A673 (cell line): ENCODE measurements at places on chromosomes 11 and 22.
A peak's percentile ranks its signal among the peaks of the same experiment; 100 is the strongest.

GRCh38 chr11:3904228-3904627, 48.8 kb downstream of the STIM1 start:
- DNase-seq = no peak

GRCh38 chr11:27401833-27402316, 38.9 kb upstream of the CCDC34 start:
- no peak for DNase-seq

DNA sequence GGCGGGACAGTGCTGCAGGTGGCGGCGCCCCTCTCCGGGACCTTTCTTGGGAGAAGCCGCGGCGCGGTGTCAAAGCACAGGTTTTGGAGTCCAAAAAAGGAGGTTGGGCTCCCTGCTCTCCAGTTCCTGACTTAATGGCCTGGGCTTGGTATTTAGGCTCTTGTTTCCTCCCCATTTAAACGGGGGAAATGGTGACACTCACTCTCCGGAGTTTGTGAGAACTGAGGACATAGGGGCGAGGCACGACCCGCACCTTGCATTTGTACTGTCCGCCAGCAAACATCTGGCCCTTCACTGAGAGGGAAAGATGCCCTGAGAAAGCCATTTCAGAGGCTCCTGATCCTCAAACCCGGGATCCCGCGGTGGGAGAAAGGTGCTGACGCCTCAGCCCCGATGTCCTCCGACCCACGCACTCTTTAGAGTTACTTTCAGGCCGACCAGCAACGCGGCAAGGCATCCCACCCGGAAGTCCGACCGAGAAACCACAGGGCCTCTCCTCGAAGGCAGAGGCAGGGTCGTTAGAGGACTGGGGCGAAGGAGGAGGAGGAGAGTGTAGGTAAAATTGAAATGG, 2.9 kb upstream of the WDR74 start:
- no peak for DNase-seq

DNA sequence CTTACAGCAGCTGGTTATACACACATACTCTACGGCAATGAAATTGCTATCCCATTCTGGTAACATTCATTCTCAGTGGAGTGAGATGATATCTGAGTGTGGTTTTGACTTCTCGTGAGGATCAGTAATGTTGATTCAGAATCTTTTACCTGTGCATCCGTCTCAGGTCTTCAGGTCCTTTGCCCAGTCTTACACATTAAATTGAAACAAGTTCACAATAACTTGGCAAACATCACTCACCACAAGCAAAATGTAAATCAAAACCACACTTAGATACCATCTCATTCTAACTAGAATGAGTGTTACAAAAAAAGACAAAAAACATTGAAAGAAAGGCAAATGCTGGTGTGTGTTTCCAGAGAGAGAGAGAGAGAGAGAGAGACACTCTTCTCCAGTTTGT, 14.0 kb downstream of the RGL4 start:
- DNase-seq = no peak

GRCh38 chr22:29370537-29370936, 17.8 kb downstream of the AP1B1 start:
- DNase-seq = no peak

DNA sequence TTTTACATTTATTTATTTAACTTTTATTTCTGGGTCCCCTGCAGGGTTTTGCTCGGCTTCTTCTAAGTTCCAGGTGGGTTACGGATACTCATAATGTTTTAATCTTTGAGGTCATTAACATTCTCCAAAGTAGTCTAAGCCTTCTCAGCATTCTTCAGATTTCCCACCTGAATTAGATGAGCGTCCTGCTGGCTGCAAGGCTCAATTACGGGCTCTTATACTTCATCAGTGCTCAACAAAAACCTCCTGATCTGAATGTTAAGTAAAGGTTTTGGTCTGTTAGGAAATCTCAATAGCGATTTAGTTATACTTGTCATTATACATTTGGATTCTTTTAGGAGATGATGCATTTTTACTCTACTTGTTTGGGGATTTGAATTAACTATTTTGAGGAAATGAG, 27.3 kb upstream of the NFRKB start:
- no peak for DNase-seq

DNA sequence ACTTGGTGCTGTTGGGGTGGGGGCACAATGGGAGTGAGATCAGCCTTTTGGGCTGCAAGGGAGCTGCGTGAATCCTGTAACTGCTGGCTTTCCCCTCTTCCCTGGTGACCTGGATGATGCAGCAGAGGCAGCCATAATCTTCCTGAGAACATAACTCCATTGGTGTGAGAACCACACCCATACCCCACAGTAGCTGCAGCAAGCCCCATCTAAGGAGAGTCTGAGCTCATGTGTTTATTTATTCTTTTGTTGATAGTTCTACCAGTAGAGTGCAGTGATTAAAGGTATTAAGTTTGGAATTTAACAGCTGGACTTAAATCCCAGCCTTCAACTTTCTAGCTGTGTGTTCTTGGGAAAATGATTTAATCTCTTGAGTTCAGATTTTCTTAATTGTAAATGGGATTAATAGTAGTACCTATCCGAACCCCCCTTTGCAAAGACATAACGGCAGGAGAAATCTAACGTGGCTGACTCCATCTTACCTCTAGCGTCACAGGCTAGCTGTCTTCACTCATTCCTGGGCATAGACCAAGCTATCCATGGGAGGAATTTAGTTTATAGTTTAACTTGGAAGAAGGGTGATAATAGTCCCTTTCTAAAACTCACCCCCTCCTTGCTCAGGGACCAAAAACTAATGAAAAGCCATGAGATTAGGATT, 385.0 kb upstream of the DDI1 start:
- no peak for DNase-seq

DNA sequence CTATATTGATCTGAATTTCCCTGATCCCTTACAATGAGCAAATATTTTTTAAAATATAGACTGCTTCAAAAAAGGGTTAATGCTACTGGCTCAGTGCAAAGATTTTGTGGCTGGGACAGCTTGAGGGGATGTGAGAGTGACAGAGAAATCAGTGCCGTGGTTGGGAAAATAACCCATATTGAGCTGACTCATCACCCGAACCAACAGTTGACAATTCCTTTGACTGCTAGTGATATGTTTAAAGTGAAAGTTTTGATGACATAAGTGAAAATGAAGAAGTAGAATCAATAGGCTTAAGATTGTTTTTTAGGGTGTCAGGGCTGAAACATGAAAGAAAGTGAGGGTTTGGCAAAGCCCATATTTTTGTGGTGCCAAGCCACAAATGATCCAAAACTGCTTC, 257.1 kb upstream of the TENM4 start:
- DNase-seq = no peak

DNA sequence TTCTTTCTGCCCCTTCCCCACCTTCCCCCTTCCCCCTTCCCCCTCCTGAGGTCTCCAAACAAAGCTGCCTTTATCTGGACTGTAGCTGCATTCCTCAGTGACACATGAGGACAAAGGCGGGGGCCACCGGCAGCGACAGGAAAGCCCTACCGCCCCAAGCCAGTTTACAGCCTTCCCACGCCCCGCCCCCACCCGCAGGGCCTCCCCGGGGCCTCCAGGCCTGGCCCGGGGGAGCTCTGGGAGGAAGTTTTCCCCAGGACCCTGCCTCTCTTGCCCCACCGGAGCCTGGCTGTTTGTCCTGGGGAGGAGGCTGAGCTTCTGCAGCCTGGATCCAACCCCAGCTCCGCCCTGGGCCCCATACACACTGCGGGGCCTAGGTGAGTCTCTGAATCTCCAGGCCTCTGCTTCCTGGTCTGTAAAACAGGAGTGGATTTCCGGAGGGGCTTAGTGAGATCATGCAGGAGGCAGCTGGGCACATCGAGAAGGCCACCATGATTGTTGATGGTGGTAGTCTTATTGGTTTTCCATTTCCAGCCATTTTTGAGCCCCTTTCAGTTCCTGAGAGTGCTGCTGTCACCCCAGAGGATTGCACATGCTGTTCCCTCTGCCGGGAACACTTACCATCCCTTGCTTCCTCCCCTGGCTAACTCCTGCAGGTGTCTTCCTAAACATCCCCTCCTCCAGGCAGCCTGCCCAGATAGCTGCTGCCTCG, 130.7 kb downstream of the MN1 start:
- DNase-seq = peak; percentile 58

DNA sequence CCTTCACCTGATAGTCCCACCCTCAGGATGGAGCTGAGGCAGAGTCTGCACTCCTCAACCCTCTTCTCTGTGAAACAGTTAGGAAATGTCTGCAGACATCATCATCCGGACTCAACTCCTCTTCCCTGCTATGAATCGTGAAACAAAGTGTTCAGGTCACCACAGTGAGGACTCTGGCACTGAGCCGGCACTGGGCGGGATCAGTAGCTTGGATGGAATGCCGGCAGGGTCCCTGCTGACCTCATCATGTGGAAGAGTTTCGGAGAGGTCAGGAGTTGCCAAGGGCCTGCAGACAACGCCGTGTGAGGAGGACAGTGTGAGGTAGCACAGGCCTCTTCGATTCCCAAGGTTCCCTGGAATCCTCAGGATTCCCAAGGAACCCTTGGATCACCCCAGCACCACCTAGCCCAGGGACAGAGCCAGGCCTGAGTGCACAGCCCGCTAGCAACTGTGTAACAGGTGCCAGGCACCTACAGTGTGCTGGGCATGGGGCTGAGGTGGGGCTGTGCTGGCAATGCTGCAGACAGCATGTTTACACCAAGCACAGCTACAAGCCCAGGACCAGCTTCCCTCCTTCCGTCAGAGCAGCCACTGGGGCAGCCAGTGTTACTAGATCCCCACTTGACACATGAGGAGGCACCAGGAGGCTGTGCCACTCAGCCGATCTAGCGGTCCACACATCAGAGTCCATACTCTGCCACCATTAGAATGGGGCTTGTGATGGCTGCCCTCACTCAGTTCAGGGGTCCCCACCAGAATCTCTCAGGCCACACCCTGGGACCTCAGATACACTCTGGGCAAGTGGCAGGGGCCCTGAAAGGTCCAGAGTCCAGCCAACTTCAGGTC, 693 bp upstream of the LINC01488 start:
- DNase-seq = no peak

GRCh38 chr11:15655552-15655951, 540.8 kb downstream of the INSC start:
- no peak for DNase-seq

GRCh38 chr22:41565403-41566054, 4.7 kb downstream of the CSDC2 start:
- DNase-seq = peak; percentile 84

DNA sequence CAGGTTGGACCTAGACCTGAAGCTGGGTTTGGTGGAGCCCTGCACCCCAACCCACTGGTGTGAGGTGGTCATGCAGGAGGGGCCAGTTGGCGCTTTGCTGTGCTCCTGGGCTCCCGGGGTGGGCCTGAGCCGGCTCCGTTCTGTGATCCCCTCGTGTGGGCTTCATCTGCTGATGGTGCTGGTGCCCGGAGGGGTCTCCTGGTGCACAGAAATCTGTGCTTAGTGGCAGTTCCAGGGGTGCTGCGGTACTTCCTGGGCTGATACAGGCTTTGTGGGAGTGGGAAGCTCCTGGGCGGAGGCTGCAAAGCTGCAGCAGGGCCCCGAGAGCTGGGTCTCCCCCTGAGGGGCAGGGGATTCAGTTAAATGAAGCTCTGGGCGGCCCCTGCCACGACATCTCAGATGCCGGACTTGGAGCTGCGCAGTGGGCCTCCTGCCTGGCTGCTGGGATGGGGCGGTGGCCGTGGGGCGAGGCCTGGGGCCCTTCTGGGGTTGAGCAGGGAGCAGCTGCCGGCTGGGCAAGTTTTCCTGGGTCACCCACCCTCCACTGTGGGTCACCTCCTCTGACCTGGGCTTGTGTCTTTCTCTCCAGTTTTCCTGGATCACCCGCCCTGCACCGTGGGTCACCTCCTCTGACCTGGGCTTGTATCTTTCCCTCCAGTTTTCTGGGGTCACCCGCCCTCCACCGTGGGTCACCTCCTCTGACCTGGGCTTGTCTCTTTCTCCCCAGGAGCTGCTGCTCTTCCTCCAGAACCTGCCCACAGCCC, 410.5 kb downstream of the TBC1D22A start:
- no peak for DNase-seq

DNA sequence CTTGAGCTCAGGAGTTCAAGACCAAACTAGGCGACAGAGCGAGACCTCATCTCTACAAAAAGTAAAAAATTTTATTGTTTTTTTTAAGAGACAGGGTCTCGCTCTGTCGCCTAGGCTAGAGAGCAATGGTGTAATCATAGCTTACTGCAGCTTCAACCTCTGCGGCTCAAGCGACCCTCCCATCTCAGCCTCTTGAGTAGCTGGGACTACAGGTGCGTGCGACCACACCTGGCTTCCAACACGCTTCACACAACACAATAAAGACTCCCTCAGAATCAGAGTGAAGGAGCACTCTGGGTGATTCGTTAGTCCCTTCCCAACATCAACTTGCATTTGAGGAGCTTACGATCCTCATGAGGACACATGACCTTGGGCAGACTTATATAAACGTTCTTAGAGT, 79.5 kb upstream of the APOA1 start:
- no peak for DNase-seq

- no peak for DNase-seq
Measured at GRCh38 chr11:1730059-1730629, 20.3 kb downstream of the IFITM10 start.

DNA sequence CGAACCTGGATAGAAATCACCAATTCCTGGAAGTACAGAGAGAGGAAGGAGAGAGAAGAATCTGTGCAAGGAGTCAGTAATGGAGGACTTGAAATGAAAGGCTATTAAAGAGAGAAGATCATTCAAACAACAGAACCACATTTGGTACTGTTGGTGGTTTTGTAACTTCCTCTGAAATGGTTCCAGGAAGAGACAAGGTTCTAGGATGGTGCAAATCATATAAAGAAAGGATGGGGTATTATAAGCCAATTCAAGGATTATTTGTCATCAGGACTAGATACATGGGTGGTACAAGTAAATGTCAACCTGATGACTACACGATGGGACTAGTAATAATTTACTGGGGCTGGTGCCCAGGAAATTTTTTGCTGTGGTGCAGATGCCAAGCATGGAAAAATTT, 28.9 kb upstream of the TMA7B start:
- DNase-seq = no peak

DNA sequence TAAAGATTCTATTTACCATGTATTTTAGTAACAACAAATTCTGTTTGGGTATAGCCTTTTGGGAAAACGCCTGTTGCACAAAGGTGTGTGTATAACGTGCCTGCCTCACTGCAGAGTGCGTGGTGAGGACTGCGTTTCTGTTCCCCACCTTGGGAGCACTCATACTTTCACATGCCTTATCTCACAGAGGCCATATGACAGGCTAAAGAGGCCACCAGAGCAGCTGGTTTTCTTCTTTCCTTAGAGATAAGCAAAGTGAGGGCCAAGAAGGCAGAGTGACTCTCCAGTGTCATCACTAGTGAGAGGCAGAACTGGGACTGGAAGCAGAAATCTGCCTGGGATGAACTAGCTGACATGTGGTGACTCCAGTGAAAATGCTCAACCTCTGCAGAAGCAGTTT, 369.2 kb upstream of the NARS2 start:
- DNase-seq = no peak

- no peak for DNase-seq
Measured at GRCh38 chr11:1964955-1965354, 17.8 kb downstream of the MRPL23 start.

DNA sequence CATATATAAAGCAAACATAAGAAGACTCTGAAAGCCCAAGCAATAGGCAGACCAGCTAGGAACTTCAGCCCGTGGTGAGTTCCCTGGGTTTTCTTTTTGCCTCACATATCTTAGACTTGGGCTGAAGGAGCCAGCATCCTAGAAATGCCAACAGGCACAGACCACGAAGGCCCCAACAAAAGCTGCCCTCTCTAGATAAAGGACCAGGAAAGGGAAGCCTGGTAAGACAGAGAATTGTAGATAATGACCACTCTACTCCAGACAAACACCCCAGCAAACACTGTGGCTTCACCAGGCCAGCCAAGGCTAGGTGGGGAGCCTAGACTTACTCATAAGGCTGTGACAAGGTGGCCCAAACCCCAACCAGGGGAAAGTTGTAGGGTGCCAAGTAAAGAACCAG, 11.2 kb downstream of the GAL start:
- DNase-seq = no peak

- no peak for DNase-seq
Measured at GRCh38 chr11:4665424-4665823, 21.6 kb downstream of the OR51E1 start.
